ENCODE measurements at places on chromosomes 16 and 17.

DNA sequence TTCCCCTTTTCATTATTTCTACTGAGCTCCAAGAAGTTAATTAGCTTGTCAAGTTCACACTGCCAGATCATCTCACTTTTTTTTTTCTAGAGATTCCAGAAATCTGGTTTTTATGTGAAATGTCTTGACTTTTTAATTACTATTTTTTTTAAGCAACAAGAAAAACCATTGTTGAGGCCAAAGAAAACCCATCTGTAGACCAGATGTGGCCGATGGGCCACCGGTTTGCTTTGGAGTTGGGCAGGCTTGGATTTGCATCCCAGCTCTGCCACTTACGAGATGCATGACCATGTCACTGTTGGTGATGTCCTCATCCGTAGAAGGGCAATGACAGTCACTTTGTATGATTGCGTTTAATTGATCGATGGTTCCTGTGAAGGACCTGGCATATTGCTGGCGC lies 34.2 kb upstream of the MRTFB start:
- peak; percentile 54 for DNase-seq

- DNase-seq = no peak
Observed at GRCh38 chr16:57606147-57606846, 22.1 kb upstream of the ADGRG1 start.

- DNase-seq = no peak
Observed at GRCh38 chr16:83247767-83248372, 559.9 kb upstream of the HSBP1 start.

DNA sequence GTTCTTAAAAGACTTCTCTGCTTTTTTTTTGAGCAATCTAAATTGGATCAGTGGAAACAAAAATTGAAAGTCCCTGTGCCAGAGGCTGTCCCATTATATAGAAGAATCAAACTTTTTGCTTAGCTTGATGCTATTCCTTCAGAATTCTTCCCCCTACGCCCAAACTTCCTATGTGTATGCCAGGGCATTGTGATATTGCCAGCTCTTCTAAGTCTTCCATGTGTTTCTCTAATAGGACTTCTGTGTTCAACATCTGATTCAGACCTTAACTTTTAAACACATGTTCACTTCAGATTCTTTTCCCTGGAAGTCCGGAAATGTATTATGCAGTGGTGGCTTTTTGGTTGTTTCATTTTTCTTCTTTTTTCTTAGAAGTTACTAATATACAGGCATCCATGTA lies 18.7 kb downstream of the PTRH2 start:
- peak; percentile 33 for DNase-seq

- no peak for DNase-seq
Observed at GRCh38 chr17:66309793-66310192, 7.4 kb downstream of the PRKCA start.

DNA sequence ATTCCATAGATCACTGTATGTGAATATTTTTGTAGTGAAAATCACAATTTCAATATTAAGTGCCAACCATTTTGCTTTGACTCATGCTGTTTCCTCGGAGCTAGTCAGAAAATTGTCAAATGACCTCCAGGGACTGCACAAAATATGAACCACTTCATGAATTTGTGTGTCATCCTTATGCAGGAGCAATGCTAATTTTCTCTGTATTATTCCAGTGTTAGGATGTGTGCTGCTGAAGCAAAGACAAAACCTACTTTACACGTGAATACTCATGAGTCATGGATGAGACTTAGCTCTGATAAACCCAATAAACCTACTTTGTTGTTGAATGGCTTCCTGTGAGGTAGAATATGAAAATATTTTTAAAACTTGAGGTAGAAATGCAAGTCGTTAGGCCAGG lies 65.2 kb downstream of the SHCBP1 start:
- peak; percentile 8 for DNase-seq

- peak; percentile 48 for DNase-seq
Observed at GRCh38 chr17:38575781-38576180, 30.0 kb downstream of the SRCIN1 start.

DNA sequence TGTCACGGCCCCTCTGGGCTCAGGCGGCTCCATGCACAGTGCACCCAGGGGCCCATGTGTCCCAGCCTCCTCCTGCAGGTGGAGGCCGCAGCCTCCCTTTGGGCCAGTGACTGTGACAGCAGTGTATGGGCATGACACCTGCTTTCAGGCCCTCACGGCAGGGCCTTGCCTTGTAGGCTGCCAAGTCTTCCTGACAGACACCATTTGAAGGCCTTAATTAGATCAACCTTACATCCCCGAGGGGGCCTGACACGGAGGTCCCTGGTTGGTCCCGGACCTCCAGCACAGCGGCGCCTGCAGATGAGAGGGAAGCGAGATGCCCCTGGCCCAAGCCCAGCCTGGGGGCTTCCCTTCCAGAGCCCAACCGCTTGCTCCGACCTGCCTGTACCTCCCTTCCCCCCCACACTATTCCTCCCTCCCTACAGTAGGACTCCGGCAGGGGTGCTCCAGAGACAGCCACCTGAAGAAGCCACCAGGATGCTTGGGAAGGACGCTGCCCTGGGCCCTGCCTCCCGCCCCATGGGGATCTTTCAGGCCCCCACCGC lies 31.9 kb downstream of the BAIAP2 start:
- no peak for DNase-seq

GRCh38 chr17:63774141-63774968 lies at the start of gene DDX42:
Gene DDX42 (plus strand): TSS chr17:63774170. CDS start chr17:63787050, 12,880 bp downstream.
- peak; percentile 65 for DNase-seq

DNA sequence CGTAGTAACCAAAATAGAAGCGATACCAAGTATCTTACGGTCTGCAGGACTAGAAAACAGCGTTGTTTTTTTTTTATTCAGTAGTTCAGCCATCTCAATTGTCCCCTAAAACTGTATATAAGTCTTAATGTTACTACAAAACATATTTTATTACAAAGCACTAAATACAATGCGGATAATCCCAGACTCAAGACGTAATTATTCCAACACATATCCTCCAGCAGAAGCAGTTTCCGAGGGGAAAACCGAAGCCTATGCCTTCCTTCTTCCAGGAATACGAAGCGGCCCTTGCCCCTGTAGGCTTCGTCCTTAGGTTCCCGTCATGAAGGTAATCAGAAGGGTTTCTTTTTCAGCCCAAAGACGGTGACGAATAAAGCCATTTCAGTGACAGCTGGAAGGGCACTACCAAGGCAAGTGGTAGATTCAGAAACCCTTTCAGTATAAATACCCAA lies 2.3 kb downstream of the TMEM107 start:
- no peak for DNase-seq

GRCh38 chr17:8326511-8327302 lies 12.9 kb upstream of the ODF4 start:
- DNase-seq = peak; percentile 23

- DNase-seq = peak; percentile 66
Observed at GRCh38 chr16:1492923-1493745, at the start of gene TELO2. Gene TELO2 (plus strand): TSS chr16:1493360. CDS start chr16:1494282, 922 bp downstream.

- DNase-seq = no peak
Observed at GRCh38 chr16:82280867-82281266, 110.8 kb upstream of the MPHOSPH6 start.

- DNase-seq = no peak
Observed at GRCh38 chr16:10069374-10069773, 112.9 kb downstream of the GRIN2A start.

GRCh38 chr16:16830401-16830800 lies 451.5 kb downstream of the NPIPA7 start:
- DNase-seq = no peak
